ENCODE measurements at places on chromosomes 2 and 18.

DNA sequence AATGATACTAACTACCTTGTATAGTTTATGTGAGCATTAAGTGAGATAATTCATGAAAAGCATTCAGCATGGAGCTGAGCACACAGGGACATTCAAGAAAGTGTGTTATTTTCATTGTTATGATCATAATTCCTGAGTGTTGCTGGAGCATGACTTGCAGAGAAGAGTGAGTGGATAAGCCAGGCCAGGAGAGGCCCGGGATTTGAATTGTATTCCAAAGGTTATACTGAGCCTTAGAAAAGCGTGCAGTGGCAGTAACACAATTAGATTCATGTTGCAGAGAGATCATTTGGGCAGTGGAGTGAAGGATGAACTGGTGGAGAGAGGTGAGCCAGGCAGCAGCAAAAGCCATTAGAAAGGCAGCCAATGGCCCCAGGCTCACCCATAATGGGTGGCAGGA, 142.9 kb upstream of the SH3BP4 start:
- H3K36me3 ChIP-seq = no peaks in the 10 kb centered on the region
- H3K4me1 ChIP-seq = no peaks in the 10 kb centered on the region
- no peaks in the 10 kb centered on the region for H3K27me3 ChIP-seq
- no peak for DNase-seq
- no peak overlapping the region for H3K4me3 ChIP-seq
- H3K27ac ChIP-seq = no peak overlapping the region

DNA sequence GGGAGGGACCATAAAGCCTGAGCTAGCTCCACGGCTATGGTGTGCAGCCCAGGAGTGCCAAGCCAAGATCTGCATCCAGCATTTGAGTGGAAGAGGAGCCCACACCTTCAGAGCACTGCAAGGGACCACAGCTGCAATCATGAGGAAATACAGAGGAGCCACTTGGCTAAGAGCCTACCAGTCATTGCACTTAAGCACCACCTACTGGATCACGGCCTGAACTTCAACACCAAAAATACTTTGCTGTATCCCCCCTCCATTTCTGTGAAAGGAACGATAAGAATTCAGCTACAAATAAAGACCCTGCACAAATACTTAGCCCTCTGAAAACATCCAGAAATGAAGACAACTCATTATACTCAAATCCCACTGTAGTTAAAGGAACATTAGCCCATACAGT, 545.3 kb downstream of the TSN start:
- no peak overlapping the region for H3K27ac ChIP-seq
- no peaks in the 10 kb centered on the region for H3K36me3 ChIP-seq
- no peaks in the 10 kb centered on the region for H3K4me1 ChIP-seq
- no peak overlapping the region for H3K4me3 ChIP-seq
- no peaks in the 10 kb centered on the region for H3K27me3 ChIP-seq

DNA sequence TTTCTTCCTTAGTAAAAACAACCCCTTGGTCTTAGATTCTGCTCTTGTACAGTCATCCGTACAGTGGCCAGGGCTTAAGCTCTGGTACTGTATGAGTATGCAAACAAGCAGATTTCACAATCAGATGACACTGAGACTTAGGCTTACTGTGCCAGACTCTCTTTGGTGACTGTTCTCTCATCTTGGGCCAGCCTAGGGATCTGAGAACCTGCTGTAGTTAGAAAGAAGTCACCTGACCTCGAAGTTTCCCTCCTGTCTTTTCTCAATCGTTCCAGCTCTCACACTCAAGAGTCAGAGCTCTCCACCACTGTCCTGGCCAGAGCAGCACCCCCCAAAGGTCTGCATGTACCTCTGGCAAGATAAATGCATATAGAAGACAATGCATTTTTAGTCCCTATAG, 63.2 kb downstream of the ZEB2 start:
- no peaks in the 10 kb centered on the region for H3K36me3 ChIP-seq
- DNase-seq = no peak
- peaks cover 89% of the 10 kb centered on the region for H3K4me1 ChIP-seq
- no peaks in the 10 kb centered on the region for H3K27me3 ChIP-seq
- no peak overlapping the region for H3K4me3 ChIP-seq

DNA sequence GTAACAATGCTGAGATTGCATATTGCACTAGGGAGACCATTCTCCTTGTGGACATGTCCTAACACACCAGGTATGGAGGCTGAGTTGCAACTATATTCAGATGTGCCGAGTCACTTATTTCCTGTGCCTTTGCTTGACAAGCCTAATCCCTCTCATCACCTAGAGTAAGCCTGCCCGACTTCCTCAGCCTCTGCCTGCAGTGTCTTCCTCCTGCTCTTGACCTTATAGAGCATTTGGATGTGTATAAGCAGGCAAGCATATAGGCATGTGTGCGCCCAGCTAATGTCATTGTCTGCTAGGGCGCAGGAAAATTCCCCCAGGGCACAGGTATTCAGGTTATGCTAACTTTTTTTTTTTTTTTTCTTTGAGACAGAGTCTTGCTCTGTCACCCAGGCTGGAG, 316.9 kb downstream of the CDH2 start:
- no peaks in the 10 kb centered on the region for H3K27me3 ChIP-seq
- H3K4me3 ChIP-seq = no peak overlapping the region
- no peaks in the 10 kb centered on the region for H3K4me1 ChIP-seq
- H3K27ac ChIP-seq = no peak overlapping the region
- no peaks in the 10 kb centered on the region for H3K36me3 ChIP-seq

GRCh38 chr18:44958455-44958854, 277.8 kb downstream of the SETBP1 start:
- no peak overlapping the region for H3K27ac ChIP-seq
- no peak overlapping the region for H3K4me3 ChIP-seq
- no peak for DNase-seq
- H3K36me3 ChIP-seq = no peaks in the 10 kb centered on the region
- no peaks in the 10 kb centered on the region for H3K27me3 ChIP-seq

- no peak for DNase-seq
- H3K4me1 ChIP-seq = no peaks in the 10 kb centered on the region
These were observed 45.5 kb upstream of the SCN7A start for GRCh38 chr2:166539340-166540162.

- H3K4me3 ChIP-seq = no peak overlapping the region
- DNase-seq = no peak
- H3K27ac ChIP-seq = no peak overlapping the region
- peaks cover 10% of the 10 kb centered on the region for H3K4me1 ChIP-seq
These were observed 185.2 kb upstream of the APCDD1 start for GRCh38 chr18:10269261-10269660.

GRCh38 chr18:59514203-59514602, 155.1 kb upstream of the LMAN1 start:
- peak; percentile 16 for DNase-seq
- H3K27ac ChIP-seq = no peak overlapping the region
- no peaks in the 10 kb centered on the region for H3K36me3 ChIP-seq
- no peak overlapping the region for H3K4me3 ChIP-seq

- no peaks in the 10 kb centered on the region for H3K27me3 ChIP-seq
- DNase-seq = peak; percentile 81
- peaks cover 12% of the 10 kb centered on the region for H3K4me1 ChIP-seq
- peak overlapping the region; percentile 55 for H3K27ac ChIP-seq
- H3K36me3 ChIP-seq = no peaks in the 10 kb centered on the region
These were observed 295.9 kb upstream of the EPAS1 start for GRCh38 chr2:46001290-46001689.

DNA sequence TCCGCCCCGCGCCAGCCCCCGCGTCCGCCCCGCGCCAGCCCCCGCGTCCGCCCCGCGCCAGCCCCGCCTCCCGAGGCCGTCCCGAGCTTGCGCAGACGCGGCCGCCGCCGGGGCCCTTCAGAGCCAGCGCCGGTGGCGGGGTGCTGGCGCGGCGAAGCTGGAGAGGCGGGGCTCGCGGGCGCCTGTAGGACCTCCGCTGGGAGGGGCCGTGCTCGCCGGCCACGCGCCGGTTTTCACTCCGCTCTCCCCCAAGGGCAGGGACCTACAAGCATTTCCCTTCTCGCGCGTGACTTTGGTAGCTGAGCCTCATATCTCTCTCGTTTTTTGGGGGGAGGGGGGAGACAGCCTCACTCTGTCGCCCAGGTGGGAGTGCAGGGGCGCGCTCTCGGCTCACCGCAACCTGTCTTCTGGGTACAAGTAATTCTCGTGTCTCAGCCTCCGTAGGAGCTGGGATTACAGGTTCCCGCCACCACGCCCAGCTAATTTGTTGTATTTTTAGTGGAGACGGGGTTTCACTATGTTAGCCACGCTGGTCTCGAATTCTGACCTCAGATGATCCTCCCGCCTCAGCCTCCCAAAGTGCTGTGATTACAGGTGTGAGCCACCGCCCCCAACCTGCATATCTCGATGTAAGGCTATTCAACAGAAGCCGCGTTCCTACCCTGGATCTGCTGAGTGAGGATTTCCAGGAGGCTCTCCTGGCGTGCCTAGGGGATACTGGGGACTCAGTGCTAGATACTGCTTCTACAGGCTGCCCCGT, at the start of gene ZNF514:
TSS of gene ZNF514 (minus strand) at position 159 of the 760 bp plus-strand sequence. CDS start 6,595 bp downstream, outside the sequence.
- H3K27ac ChIP-seq = peak within 1 kb of the TSS; percentile 85
- H3K27me3 ChIP-seq = no peaks in the 10 kb centered on the region

DNA sequence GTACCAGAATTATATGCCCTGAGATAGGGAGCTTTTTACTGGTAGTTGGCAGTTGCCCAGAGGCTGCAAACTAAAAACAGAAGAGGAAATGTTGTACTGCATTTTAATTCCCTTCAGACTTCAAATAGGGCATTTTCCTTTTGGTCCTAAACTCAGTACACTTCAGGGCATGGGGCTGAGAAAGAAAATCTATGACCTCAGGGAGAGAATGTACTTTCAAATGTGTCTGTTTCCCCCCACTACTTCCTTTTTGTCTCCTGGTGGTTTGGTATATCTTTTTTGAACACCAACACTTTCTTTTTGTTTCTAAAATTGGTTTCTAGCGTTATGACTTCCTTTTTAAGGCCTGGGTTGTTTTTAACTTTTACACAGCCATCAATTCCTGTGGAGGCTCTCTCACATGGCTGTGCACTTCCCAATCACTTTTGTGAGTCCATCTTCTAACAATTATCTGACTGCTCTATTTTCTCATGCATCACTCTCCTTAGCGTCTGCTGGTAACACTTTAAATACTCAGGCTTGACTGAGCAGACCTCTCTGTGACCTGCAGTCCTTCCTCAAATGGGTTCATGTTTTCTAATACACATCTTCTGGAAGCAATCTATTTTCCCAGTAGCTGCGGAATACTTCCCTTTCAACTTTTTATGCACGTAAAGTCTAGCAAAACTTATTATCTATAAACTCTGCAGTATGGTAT, 596.0 kb downstream of the LRP1B start:
- H3K36me3 ChIP-seq = no peaks in the 10 kb centered on the region
- H3K4me3 ChIP-seq = no peak overlapping the region
- H3K27ac ChIP-seq = no peak overlapping the region
- no peak for DNase-seq
- no peaks in the 10 kb centered on the region for H3K27me3 ChIP-seq

DNA sequence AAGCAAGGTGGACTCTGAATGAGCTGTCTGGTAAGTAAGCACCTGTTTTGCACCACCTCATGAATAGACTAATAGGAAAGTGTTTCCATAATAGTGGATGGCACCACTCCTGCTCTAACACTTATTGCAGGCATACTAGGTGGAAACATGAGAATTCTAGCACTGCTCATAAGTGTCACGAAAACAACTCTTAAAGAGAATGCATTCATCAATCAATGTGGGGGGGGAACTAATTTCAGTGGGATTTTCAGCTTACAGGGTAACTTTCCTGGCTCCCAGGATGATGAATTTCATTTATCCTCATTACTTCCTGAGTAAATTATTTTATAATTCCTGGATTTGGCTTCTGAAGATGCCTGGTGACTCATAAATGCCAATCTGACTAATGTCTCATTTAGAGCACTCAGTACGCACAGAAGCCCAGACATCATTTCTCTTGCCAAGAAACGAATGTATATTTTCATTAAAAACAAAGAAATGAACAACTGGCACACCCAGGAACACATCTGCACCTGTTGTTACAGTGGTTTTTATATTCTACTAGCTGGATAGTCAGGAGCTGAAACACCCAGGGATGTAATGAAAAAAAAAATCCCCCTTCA, 129.6 kb downstream of the PID1 start:
- no peak overlapping the region for H3K27ac ChIP-seq
- H3K4me1 ChIP-seq = no peaks in the 10 kb centered on the region
- DNase-seq = no peak
- H3K27me3 ChIP-seq = no peaks in the 10 kb centered on the region
- H3K4me3 ChIP-seq = no peak overlapping the region

DNA sequence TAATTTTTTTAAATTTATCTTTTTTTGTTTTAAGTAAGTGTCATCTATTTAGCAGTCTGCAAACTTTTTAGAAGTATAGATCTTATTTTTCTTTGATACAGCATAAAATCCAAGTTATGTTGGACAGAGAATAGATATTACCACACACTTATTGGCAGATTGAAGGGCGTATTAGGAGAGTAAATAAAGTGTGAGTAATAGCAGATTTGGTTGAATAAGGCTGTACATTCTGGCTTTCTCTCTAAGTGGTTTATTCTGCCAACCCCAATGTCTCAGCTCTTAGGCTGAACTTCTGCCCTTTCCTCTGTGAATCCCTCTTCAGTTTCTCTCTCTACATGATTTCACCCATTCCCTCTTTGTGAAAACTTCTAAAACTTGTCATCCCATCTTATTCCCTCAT, 651.2 kb downstream of the DCC start:
- H3K27me3 ChIP-seq = no peaks in the 10 kb centered on the region
- no peaks in the 10 kb centered on the region for H3K4me1 ChIP-seq
- no peaks in the 10 kb centered on the region for H3K36me3 ChIP-seq

- H3K36me3 ChIP-seq = no peaks in the 10 kb centered on the region
- no peaks in the 10 kb centered on the region for H3K27me3 ChIP-seq
- H3K27ac ChIP-seq = no peak overlapping the region
- peak; percentile 42 for DNase-seq
These were observed 50.6 kb downstream of the ANKMY1 start for GRCh38 chr2:240507060-240507777.

GRCh38 chr2:28419443-28420270, 27.0 kb downstream of the FOSL2 start:
- H3K4me3 ChIP-seq = no peak overlapping the region
- no peaks in the 10 kb centered on the region for H3K27me3 ChIP-seq
- DNase-seq = no peak
- H3K4me1 ChIP-seq = peaks cover 7% of the 10 kb centered on the region
- no peak overlapping the region for H3K27ac ChIP-seq

DNA sequence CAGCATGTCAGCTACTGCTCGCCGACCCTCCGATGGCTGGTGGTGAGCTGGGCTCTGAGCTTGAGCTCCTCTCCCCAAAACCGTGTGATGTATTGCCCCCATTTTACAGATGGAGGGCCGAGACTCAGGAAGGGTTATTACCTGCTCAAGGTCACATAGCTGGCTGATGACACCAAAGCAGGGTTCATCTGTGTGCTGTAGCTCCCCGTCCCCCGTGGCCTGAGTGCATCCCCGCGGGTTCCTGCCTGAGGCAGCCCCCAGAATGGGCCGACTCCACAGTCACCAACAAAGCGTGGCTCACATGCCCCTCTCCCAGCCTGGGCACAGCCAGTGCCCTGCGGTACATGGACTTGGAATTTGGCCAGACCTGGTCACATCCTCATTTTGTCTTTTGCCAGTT, 198.6 kb downstream of the TFCP2L1 start:
- peaks cover 11% of the 10 kb centered on the region for H3K4me1 ChIP-seq
- DNase-seq = no peak
- H3K4me3 ChIP-seq = no peak overlapping the region
- no peak overlapping the region for H3K27ac ChIP-seq
